ENCODE measurements at places on chromosomes 16 and 17.

- DNase-seq = no peak
Measured at GRCh38 chr16:19269098-19269497, 16.4 kb upstream of the CLEC19A start.

DNA sequence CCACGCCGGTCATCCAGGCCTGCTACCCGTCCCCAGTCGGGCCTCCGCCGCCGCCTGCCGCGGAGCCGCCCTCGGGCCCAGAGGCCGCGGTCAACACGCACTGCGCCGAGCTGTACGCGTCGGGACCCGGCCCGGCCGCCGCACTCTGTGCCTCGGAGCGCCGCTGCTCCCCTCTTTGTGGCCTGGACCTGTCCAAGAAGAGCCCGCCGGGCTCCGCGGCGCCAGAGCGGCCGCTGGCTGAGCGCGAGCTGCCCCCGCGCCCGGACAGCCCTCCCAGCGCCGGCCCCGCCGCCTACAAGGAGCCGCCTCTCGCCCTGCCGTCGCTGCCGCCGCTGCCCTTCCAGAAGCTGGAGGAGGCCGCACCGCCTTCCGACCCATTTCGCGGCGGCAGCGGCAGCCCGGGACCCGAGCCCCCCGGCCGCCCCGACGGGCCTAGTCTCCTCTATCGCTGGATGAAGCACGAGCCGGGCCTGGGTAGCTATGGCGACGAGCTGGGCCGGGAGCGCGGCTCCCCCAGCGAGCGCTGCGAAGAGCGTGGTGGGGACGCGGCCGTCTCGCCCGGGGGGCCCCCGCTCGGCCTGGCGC lies 2.4 kb downstream of the HIC1 start:
- DNase-seq = no peak

DNA sequence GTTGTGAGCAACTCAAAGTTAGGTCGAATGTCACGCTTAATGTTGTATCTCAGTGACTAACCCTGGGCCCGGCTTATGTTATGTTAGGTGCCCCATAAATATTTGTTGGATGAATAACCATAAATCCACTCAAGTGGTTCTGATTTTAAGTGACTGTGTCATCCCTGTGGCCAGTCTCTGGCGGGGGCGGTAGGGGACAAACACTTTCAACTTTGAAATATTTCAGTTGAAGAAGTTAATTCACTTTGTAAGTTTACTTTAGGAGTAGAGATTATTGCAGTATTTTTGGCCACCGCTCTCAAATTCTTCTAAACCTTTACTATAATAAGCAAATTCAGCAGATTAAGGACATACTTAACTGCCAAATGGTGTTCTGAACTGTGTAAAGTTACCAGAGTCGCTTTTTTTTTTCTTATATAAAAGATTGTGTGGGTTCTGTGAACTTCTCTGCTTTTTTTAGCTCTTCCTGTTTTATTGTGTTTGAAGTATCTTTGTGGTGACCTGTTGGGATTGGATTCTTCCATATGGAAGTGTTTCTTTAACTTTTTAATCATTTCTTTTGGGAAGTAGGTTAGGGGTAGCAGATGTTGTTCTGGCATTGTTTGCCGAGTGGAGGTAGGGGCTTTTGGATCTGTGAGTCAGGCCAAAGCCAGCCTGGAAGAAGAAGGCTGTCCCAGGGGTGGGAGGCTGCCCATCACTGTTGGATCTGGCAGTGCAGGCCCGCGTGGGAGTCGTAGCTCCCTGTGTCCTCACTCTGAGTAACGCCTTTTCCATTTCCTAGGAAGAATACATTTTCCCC lies 61.4 kb upstream of the TBX2 start:
- peak; percentile 81 for DNase-seq

DNA sequence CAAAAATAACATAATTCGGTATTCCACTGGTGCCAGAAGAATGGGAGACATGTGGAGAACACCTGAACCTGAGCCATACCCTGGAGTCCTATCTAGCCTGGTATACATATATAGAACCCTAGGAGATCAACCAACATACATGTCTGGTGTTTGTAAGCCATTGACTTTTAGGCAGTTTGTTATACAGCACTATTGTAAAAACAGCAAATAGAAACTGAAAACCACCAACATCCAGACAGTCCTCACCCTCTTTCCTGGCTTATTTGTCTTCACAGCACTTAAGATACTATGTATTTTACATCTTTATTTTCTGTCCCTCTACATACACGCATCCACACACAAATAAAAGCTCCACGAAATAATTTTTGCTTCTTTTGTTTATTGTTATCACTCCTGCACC lies 404.2 kb upstream of the PMFBP1 start:
- no peak for DNase-seq

GRCh38 chr17:65688307-65688706 lies 126.9 kb upstream of the AXIN2 start:
- no peak for DNase-seq

GRCh38 chr16:9645911-9646310 lies 536.3 kb downstream of the GRIN2A start:
- DNase-seq = no peak

DNA sequence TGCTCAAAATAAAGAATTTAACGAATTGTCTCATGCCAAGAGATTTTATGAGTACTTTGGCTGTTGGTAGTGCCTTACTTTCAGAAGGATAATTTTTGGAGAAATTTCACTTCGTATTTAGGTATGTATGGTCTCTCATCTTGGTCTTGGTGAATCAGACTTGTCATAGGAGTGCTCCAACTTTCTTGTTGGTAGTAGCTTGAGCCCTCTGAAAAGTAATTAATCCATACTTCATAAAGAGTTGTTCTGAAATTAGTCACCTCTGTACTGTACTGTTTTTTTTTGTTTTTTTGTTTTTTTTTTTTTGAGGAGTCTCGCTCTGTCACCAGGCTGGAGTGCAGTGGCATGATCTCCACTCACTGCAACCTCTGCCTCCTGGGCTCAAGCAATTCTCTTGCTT lies 11.6 kb downstream of the ZNRF1 start:
- no peak for DNase-seq

DNA sequence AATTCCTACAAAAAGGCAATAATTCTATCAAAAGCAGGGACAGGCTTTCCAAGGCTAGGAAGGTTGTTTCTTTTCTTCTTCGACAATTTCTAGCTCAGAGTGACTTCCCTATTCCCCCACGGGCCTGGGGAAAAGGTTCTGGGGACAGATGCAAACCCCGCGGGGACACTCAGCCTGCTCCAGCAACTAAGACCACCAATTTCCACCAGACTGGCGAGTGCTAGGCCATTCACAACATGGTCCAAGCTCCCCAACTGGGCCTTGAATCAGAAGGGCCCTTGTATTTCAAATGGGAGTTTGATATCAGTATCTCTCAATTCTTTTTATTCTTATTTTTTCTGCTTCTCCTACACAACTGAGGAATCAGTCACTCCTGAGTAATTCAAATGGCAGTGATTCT lies 86.7 kb downstream of the USP31 start:
- no peak for DNase-seq

DNA sequence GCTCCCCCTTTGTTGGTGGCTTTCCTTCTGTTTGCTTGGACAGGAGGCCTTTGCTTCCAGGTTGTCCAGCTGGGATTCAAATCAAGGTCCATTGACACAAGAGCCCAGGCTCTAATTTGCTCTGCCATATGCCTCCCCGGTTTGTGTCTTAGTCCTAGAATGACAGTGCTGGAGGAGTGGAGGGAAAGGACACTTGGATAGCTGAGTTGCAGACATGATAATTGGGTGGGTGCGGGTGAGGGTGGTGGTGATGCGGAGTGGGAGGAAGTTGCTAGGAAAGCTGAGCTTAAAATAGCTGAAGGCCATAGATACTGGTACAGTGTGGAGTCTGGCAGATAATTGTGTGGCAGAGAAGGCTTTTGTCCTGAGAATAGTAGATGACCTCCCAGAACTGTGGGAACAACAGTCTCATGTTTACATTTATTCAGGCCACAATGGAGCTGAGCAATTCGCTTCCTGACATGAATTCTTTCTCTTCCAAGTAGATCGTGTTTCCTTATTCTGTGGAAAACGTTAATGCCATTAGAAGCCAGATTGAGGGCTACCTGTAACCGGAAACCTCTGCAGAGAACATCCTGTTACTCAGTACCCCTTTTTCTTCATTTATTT lies 23.8 kb downstream of the SEC14L1 start:
- DNase-seq = no peak

DNA sequence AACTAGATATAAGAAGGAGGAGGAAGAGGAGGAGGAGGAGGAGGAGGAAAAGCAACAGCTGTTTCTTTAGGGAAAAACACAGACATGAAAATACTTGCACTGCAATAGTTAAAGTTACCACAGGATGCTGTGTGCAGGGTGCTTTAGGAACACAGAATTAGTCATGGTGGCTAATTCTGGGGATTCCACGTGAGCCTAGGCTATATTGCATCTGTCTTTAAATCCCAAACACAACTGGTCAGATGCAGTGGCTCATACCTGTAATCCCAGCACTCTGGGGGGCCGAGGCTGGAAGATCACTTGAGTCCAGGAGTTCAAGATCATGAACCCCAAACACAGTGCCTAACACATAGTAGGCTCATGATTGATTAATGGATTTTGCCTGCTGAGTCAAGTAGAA lies 155.3 kb upstream of the C16orf82 start:
- no peak for DNase-seq

DNA sequence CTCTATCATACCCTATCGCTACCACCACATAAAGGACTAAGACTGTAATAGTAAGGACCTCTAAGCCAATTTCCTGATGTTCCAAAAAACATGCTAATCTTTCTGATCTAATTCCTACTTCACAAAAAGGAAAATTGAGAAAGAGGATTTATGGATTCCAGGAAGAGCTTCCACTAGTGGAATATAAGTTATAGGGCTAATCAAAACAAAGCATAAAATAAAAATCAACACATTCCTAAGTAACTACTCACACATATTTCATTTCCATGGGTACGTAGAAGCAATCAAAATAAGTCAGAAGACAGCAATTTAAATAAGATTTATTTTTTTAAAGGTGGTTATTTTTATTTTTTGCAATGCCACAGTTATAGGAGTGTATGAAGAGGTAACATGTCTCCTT lies 12.4 kb downstream of the CCDC43 start:
- no peak for DNase-seq

DNA sequence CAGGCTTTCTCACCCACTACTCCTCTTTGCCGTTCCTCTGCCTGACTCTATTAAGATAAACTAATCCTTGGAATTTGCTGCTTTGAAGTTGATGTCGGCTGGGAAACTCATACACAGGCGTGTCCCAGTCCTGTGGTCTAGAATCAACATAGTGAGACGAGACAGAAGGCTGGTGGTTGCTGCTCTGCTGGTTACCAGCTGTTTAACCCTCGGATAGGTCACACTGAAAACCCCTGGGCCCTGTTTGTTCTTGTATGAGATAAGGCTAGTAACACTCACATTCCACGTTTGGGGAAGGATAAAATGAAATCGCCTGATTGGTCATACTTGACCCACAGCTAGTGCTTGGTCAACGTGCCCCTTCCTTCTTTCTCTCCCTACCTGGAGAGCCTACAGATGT lies 517.0 kb downstream of the CDH13 start:
- DNase-seq = no peak

Measured in HS-5 (cell line).